ENCODE measurements at places on chromosomes 7 and 10.

- no peak for DNase-seq
Observed at GRCh38 chr10:81502677-81503359, 372.2 kb upstream of the NRG3 start.

GRCh38 chr10:97805096-97805884 lies 33.5 kb upstream of the SFRP5 start:
- no peak for DNase-seq

GRCh38 chr10:45557275-45557905 lies 115.2 kb downstream of the ZFAND4 start:
- peak; percentile 69 for DNase-seq

DNA sequence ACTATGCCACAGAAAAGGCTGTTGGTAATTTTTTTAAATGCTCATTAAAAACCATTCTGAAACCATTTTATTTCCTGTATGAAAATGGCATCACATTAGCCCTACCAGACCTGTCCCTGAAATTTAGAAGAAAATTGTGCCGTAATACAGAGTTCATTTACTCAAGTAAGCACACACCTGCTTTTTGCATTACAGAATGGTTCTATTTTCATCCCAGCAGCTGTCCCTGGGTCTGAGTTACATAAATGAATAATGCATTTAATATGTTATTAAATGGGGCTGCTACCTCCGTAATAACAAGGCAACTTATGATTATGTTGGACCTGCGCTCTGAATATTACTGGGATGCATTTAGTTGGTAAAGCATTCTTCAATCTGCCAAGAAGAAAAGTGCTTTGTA lies 508.9 kb downstream of the SORCS1 start:
- DNase-seq: no peak

GRCh38 chr7:65004575-65004974 lies 1.9 kb downstream of the ERV3-1 start:
- no peak for DNase-seq

- no peak for DNase-seq
Observed at GRCh38 chr10:97718178-97718577, 4.6 kb downstream of the MARVELD1 start.

DNA sequence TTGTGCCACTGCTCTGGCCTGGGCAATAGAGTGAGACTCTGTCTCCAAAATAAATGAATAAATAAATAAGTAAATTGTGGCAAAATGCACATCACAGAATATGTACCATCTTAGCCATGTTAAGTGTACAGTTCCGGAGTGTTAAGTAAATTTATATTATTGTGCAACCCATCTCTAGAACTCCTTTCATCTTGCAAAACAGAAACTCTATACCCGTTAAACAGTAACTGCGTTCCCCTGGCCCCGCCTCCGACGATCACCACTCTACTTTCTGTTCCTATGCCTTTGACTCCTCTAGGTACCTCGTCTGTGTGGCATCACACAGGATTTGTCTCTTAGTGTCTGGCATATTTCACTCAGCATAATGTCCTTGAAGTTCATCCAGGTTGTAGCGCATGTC lies 356.4 kb upstream of the FOXK1 start:
- DNase-seq: no peak

- no peak for DNase-seq
Observed at GRCh38 chr7:106678795-106679152, 17.8 kb upstream of the CCDC71L start.

DNA sequence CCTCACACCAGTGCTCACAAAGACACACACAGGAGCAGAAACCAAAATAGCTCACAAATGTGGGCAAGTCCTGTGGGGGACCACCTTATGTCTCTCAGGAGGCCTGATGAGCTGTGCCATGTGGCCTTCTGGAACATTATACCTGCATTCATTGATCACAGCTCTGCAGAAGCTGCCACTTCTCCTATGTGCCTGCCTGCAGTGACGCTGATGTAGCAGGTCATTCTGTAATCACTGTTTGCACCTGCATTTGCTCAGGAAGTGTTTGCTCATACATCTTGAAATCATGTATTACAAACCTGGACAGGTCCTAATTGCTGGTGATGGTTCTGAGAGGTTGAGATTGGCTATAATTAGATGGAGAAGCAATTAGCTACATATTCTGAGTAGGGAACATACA lies 310.2 kb downstream of the AUTS2 start:
- DNase-seq: no peak

GRCh38 chr7:35253460-35253709 lies 515 bp downstream of the TBX20 start:
- DNase-seq: no peak

DNA sequence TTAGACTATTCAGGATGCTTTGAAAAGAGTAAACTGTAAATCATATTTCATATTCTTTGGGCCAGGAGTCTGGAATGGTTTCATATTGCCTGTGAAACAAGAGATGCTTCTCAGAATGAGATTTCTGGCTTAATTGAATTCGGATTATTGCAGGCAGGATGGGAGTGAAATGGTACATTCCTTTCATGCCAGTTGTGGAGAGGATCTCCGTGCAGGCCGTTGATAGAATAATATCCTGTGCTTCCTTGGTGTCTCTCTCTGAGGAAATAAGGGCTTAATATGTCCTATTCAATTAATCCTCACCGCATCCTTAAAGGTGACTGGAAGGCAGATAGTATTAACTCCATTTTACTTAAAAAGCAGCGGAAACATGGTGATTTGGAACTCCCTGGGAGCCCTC lies 56.6 kb downstream of the CUX1 start:
- no peak for DNase-seq

GRCh38 chr10:33010132-33011037 lies 52.4 kb upstream of the ITGB1 start:
- no peak for DNase-seq

DNA sequence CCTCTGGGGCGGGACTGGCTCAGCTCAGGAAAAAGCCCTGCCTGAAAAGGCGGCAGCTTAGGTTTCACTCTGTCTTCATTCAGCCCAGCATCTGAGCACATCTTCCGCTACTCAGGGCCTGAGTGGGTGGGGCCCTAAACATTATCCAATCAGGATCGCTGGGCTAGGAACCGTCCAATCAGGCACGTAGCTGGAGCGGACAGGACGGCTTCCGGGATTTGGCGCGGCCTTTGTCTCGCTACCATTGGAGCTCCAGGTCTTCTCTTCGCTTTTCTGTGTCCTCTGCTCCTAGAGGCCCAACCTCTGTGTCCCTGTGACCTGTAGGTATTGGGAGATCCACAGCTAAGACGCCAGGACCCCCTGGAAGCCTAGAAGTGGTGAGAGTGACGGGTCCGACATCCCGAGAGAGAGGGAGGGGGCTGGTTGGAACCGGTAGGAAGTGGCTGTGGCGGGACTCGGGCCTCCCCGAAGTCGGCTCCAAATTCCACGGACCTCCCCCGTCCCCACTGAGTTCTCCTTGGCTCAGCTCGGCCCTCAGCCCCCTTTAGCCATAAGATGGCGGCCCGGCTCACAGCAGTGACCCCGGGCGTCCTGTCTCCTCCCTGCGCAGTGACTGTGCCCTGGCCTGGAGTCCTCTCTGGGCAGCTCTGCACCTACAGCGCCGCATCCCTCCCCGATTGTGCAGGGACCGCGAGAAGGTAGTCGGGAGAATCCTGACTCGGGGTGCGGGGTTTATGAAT lies 99.1 kb downstream of the ZNF680 start:
- no peak for DNase-seq

- DNase-seq: no peak
Observed at GRCh38 chr10:32308027-32308603, 38.8 kb downstream of the EPC1 start.

GRCh38 chr10:37733822-37734221 lies 123.6 kb downstream of the ZNF248 start:
- no peak for DNase-seq

GRCh38 chr10:5159126-5159525 lies 25.8 kb downstream of the AKR1C8 start:
- DNase-seq: no peak

DNA sequence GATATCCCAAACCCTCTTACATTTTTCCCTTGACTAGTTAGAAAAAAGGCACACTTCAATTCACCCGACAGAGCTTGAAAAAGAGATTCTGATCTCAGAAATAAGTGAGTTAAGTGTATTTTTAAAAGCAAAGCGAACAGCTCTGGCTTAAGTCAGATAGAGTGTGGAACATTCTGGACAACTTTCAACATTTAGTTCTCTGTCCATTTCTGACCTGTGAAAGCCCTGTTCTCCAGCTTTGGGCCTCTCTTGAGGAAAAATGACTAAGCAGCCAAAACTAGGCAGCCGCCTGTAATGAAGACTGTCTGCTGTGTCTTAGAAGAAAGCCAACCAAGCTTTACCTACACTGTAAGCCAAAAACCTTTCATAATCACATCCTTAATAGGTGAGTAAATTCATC lies 50.5 kb downstream of the CDK6 start:
- DNase-seq: no peak

- no peak for DNase-seq
Observed at GRCh38 chr7:25830215-25830614, 321.8 kb upstream of the NFE2L3 start.

DNA sequence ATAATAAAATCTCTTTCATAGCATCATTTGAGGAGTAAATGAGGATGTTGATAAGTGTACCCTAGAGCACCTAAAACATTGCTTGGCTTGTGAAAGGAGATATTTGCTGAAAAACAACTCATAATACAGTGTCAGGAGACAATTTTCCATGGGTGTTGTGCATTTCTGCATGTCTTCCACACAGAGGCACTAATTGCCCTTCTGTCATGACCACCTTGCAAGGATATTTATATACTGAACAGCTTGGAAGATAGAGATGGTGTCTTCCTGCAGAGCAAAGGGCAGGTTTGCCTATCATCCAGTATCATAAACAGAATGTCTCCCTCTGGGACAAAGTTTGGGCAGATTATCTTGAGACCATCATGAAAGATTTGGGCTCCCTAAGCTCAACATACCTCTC lies 495.2 kb upstream of the LRRN3 start:
- no peak for DNase-seq

- DNase-seq: no peak
Observed at GRCh38 chr7:131649003-131649541, 92.6 kb upstream of the PODXL start.

DNA sequence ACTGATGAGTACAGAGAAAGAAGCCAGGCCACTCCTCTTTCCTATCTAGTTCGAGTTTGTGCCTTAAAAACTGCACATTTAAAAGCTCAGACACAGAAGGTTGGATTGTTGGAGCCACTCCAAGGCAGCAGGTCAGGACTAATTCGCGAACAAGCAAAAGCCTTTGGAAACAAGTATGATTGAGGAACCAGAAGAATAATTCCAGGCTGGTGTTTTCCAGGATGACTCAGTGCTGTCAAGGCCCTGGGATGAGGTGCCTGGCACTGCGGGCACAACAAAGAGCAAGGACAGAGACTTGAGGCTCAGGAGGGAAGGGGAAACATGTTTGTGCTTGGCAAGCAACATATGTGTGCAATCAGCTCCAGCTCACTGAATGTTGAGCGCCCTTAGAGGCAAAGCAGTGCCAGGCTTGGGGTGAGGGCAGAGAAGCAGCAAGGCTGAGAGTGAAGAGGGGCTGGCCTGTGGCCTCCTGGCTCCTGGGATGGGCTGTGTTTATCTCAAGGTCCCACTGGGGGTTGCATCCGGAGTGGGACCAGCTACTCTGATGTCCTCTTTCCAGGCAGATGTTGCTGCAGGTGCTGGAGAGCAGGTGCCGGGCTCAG lies 44.1 kb downstream of the VSTM4 start:
- DNase-seq: no peak

DNA sequence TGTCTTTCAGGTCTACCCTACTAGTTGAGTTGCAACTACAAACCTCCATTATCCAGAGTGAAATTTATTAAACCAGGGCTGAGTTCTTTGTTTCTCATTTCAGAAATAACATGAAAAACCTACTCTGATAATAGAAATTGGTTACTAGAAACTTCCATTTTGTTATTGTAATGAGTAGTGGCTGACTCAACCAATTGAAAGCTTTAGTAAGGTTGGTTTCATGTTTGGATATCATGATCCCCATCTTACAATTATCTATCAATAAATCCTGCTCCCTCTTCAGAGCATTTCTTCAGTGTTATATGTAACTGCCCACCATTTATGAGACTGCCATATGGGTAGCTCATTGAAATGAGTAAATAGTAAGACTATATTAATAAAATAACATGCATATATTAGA lies 16.9 kb downstream of the MDFIC start:
- DNase-seq: no peak

DNA sequence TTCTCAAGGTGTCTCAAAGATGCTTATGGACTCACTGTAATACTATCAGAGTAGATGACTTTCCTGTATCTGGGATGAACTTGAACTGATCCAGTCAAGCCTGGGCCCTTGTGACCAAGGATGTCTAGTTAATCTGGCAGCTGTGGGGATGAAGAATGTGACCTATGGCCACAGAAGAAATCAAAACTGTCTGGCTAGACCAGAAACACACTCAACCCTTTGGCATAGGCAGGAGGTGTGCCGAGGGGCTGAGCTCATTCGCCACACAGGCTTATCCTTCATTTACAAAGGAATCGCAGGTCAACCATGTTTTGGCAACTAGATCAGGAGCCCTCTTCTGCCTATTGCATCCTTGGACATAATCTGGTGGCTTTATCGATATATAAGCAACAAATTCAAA lies 110.6 kb downstream of the ATXN7L1 start:
- DNase-seq: no peak

GRCh38 chr7:96495751-96496216 lies 173.9 kb upstream of the SLC25A13 start:
- DNase-seq: no peak

GRCh38 chr7:48660306-48660870 lies 264.0 kb upstream of the CDC14C start:
- no peak for DNase-seq

- DNase-seq: no peak
Observed at GRCh38 chr7:108265007-108265406, 134.8 kb upstream of the LAMB4 start.

DNA sequence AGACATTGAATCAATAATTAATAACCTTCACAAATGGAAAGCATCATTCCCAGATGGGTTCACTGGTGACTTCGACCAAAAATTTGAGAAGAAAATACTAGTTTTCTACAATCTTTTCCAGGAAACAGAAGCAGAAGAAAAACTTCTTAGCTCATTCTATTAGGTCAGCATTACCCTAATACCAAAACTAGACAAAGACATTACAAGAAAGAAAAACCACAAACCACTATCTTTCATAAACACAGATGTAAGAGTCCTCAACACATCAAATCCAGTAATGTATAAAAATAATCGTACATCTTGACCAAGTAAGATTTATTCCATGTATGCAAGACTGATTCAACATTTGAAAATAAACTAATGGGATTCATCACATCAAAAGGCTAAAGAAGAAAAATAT lies 64.0 kb upstream of the CDK1 start:
- no peak for DNase-seq

GRCh38 chr7:25055520-25056220 lies 69.4 kb downstream of the CYCS start:
- no peak for DNase-seq

- DNase-seq: no peak
Observed at GRCh38 chr7:13165854-13166253, 478.4 kb downstream of the ARL4A start.

GRCh38 chr10:30769361-30769760 lies 139.8 kb upstream of the LYZL2 start:
- no peak for DNase-seq

GRCh38 chr7:145016068-145016467 lies 180.2 kb upstream of the TPK1 start:
- no peak for DNase-seq

All from pulmonary artery endothelial cell (primary cell).